ENCODE measurements at places on chromosomes 4 and X. TPM values are rescaled to one million over a fixed set of nuclear protein-coding genes. Genes with fewer than 3 reads are reported as not detected.

DNA sequence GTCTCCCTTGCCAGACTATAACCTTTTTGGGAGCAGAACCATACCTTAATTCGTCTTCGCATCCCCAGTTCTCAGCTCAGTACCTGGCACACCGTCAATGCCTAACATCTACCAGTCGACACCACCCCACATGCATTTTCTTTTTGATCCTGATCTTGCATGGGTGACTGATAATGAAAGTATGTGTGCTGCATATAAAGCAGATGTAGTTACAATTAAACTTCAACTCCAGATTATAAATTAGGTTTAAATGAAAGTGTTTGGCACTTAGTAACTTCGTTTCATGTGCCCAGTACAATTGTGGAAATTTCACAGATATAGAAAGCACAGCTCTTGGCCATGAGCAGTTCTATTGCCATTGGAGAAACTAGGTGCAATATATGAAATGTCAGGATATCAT lies 8.8 kb upstream of the NKX6-1 start:
- DNase-seq: no peak

DNA sequence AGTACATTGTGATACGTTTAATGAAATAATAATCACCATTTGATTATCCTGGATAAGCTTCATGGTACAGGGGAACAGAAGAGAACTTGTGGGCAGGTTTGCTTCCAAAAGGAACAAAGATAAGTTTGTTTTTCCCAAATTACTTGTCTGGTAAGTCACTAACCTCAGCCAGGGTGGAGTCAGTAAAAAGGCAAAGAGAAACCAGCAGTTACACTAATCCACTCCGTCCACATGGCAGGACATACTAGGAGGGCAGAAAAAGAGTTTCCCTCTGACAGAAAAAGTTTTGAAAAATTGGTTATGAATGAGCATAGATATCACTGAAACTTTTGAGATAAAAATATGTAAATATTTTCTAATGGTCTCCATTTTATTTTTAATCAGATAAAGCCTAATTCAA lies 285.9 kb downstream of the IL15 start:
- no peak for DNase-seq

- peak; percentile 89 for DNase-seq
These were observed at the start of gene GPRASP1 for GRCh38 chrX:102651242-102652011. Gene GPRASP1 (plus strand): TSS chrX:102651483. CDS start chrX:102653914, 2,431 bp downstream.

- DNase-seq: no peak
These were observed 167.2 kb upstream of the SLIT2 start for GRCh38 chr4:20084488-20084887.

Gene XK
- polyA plus RNA-seq: 3.4 TPM

DNA sequence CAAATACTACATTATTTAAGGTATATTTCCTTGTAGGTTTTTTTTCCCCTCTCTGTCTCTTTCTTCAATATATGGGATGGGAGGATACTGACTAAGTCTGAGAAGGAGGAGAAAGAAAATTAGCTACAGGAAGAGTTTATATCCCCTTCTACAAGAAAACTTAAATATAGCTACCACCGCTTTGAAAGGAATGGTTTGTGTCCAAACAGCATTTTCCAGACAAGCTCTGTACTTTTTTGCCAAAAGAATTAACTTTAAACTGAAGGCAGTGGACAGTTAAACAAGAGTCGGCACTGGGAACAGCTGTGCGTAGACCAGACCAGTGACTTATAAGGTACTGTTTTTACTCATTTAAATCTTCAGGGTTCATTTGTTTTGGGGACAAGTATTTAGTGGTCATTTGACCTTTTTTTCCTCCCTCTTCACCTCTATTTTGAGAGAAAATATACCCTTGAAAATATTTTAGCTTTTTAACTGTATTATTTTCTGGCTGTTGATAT lies 303.7 kb downstream of the ARHGAP24 start:
- no peak for DNase-seq

GRCh38 chr4:121950680-121951520 lies 960 bp downstream of the TRPC3 start:
- peak; percentile 60 for DNase-seq

DNA sequence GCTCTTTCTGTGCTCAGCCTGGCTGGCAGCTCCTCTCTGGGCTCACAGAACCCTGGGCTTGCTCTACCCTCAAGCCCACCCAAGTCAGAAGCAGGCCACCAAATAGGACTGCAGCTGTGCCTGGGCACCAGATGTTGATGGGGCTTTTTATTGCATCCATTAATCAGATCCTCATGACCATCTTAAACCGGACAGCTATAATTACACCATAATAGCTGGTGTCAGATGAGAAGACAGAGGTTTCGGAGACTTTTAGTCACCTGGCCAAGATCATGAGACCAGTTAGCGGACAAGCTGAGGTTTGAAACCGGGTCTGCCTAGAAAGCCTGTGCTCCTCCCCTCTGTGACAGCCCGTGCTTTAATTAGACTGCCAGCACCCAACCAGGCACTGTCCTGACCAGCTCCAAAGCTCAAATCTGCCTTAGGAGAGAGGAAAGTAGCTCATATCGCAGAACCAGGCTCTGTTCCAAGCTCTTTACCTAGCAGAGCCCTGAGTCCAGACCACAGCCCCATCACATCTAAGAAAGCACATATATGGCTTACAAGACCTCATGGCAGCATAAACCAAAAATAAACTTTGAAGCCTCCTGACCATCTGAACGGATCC lies 88.9 kb downstream of the JAKMIP1 start:
- no peak for DNase-seq

- no peak for DNase-seq
These were observed 34.7 kb downstream of the SLC25A5 start for GRCh38 chrX:119502727-119503483.

DNA sequence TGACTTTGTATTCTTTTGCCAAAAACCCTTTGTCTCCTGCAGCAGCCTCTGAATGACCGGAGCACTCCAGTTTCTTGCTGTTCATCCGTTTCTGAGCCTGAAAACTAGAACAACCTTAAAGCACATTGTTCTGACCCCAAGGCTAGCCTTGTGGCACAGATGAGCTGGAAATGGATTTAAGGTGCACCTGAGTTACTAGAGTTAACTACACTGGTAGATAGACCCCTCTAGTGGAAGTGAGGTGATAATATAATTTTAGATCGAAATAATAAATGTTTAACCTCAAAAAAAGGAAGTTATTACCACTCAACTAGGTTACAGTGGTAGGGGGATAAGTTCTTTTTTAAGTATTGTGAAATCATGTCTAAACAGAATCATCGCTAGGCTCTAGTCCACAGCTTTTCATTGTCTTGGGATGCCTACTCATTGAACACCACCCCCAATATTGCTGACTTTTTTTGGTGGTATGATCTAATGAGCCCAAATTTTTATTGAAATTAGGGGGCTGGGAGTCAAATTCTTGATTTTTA lies 2.7 kb downstream of the PLS3 start:
- DNase-seq: no peak

DNA sequence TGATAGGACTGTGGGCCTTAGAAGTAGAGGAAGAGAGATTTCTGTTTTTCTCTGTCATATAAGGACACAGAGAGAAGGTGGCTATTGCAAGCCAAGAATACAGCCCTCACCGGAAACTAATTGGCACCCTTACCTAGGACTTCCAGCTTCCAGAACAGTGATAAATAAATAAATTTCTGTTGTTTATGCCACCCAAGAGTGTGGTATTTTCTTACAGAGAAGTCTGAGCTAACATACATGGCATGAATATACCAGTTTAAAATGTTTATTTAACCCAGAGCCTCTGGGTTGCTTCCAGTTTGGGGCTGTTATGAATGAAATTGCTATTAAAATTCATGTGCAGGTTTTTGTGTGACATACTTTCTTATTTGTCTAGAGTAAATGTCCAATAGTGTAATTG lies 654.0 kb upstream of the ATOH1 start:
- DNase-seq: no peak

DNA sequence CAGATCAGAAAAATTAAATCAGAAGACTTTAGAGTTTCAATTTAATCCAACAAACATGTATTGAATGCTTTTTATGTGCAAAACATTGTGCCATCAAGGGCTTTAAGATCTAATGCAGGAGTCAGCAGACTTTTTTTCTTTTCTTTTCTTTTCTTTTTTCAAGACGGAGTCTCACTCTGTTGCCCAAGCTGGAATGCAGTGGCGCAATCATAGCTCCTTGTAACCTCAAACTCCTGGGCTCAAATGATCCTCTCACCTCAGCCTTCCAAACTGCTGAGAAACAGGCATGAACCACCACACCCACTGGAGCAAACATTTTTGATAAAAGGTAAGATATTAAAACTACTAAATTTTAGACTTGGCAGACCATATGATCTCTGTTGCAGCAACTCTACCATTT lies 24.6 kb upstream of the LRBA start:
- no peak for DNase-seq

DNA sequence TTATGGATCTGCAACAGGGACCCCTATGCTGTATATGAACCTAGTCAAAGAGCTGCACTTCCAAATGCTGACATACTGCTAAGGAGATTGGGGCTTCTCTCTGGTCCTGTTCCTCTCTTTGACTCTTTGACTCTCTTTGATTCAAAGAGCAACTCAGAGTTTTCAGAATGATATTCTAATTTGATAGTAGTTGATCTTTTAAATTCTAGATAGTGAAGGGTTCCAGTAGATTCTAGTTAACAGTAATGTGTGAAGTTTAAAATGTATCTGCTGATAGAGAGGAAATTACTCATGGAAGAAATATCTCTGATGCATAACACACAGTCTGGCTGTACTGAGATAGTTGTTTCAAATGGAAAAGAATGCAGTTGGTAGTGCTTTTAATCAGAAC lies 239.1 kb downstream of the RASL11B start:
- no peak for DNase-seq

DNA sequence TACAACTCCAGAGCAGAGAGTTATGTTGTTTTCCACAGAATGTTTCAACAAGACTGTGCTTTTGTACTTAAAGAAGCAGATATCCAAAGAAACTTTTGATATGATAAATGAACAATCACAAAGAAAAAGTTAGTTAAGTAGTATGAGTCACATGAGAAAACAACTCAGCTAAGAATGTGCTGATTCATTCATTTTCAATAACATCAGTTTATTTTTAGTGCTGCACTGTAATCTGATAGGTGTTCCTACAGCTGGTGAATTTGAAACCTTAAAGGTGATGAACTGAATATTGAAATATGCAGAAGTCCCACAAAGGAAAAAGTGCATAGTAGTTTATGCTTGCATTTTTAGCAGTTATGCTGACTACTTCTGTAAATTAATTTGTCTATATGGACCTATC lies 180.3 kb upstream of the TENM3 start:
- DNase-seq: no peak

DNA sequence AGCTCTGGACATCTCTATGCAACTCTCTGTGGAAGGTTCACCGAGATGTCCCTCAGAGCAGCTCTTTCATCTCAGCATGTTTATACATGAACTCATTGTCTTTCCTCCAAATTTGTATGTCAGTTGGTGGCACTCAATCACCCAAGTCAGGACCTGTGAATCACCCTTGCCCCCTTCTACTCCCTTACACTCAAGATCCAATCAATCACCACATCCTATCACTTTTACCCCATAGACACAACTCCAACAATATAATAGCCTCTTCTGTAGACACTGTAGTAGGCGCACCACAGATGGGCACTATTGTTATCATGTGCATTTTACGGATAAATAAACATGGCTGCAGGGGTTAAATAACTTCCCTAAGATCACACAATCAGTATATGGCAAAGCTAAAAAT lies 41.3 kb upstream of the IRF2 start:
- DNase-seq: no peak

Gene TMEM255A
- polyA plus RNA-seq: 0.57 TPM

- DNase-seq: no peak
These were observed 203.9 kb upstream of the VCX3A start for GRCh38 chrX:6738518-6739470.
